ENCODE measurements at places on chromosomes 3 and 15.

DNA sequence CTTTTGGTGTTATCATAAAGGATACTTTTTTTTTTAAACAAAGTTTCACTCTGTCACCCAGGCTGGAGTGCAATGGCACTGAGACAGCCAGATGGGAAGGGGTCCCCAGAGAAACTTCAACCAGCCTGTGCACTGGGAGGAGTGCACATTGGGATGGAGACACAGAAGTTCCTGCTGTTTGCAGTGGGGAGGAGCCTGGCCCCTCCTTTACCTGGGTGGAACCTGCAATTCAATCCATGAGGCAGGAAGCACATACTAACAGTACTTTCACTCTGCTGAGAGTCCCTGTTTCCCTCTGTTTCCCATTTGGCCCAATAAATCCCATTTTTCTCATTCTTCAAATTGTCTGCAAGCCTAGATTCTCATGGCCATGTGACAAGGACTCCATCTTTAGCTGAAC, 42.3 kb upstream of the LHFPL4 start:
- no peak for DNase-seq

DNA sequence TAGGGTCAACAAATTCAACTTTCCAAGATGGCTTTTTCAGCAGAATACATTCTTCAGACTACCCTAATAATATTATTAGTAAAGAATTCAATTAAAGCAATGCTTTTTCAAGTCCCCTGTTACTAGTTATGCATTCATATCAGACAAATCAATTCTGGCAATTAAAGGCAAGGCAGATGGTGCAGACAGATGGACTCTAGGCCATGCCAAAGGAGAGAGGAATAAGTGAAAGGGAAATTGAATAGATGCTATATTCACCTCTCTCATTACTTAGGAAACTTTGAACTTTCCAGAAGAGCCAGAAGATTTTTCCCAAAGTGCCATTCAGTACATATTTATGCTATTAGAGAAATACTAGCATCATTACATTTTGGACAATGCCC, 487.7 kb upstream of the RASGRP1 start:
- DNase-seq = no peak

DNA sequence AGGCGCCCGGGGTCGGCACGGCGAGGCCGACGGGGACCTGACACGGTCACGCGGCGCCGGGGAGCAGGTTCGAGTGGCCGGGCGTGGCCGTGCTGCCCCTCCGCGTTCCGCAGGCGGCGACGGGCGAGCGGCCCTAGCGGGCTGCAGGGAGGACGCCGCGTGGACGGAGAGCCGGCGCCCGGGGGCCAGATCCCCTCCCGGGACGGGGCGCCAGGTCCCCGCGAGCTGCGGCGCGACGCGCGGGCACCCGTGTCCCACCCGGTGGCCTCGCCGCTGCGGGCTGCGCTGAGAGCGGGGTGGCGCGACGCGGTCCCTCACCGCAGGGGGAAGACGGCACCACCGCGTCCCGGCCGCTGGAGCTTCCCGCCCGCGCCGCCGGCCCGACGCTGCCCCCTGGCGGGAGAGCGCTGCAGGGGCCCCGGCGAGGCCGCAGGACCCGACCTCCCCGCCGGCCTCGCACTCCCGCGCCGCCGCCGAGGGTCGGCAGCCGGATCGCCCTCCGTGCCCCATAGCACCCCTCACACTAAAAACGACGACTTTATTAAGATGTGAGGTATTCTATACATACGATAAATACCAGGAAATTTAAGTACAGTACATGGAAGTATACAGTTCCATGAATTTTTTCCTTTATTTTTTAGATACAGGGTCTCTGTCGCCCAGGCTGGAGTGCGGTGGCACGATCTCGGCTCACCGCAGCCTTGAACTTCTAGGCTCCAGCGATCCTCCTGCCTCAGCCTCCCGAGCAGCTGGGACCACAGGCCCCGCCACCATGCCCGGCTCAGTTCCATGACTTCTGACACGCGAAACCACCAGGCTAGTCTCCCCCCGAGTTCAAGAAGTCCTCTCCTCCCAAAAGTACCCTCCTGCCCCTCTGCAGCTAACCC, 1.3 kb upstream of the PIGZ start:
- peak; percentile 68 for DNase-seq

- no peak for DNase-seq
Observed at GRCh38 chr3:148512648-148513047, 185.1 kb upstream of the AGTR1 start.

- DNase-seq = no peak
Observed at GRCh38 chr15:51311510-51311909, 26.9 kb downstream of the CYP19A1 start.

- DNase-seq = no peak
Observed at GRCh38 chr15:42193383-42193782, 14.7 kb downstream of the VPS39 start.

- DNase-seq = no peak
Observed at GRCh38 chr3:190746986-190747385, 115.5 kb downstream of the GMNC start.

GRCh38 chr3:149474250-149474817, at the start of gene TM4SF4:
Gene TM4SF4 (plus strand): TSS chr3:149474697. CDS start chr3:149474878, 181 bp downstream.
- DNase-seq = no peak

DNA sequence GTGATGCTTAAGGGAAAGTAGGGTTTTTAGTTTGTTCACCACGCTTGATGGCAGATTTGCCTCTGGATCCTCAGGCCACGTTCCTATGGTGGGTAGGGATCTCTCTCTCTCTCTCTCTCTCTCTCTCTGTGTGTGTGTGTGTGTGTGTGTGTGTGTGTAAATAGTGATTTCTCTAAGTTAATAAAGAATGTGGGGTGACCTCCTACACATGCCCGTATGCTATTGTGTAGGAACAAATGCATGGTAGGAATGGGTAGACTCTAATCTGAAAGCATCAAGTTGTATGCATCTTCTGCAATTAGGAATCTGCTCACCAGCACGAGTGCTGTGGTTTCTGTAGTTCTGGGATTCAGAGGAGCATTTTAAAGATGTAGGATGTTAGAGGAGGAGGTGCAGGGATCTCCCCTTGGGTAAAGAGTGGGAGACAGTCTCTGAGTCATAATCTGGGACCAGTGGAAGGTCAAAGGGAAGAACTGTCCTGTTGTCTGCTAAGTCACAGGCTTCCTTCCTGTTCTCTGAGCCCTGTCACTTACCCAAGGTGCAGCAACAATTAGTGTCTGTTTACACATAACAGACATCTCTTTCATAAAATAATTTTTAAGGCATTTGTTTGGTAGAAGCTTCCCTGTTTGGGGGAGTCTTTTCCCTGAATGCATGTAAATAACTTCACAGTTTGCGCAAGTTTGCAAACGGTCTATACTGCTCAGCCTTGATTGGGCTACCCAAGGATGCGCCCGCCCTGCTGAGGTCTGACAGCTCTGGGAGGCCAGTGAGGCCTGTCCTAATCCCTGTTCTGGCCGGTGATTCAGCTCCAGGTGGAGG, 139.8 kb downstream of the IGF1R start:
- DNase-seq = no peak

DNA sequence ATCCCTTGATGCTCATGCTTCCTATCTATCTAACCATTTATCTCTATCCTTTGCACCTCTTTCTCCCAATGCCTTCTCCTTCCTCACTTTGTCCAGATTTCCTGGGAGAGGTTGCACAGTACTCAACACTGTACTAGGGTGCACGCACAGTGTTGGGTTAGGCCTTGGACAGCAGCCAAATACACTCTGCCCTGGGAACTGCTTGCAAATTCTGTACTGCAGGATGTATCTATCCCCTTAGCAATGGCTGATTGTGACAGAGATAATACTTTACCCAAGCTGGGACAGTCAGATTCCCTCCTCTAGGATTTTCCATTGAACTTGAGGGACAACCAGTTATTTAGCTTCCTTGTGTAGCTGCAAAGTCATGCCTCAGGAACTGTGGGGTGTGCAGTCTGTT, 113.3 kb downstream of the IL20RB start:
- DNase-seq = no peak

- no peak for DNase-seq
Observed at GRCh38 chr3:23161896-23162570, 41.1 kb upstream of the UBE2E2 start.

DNA sequence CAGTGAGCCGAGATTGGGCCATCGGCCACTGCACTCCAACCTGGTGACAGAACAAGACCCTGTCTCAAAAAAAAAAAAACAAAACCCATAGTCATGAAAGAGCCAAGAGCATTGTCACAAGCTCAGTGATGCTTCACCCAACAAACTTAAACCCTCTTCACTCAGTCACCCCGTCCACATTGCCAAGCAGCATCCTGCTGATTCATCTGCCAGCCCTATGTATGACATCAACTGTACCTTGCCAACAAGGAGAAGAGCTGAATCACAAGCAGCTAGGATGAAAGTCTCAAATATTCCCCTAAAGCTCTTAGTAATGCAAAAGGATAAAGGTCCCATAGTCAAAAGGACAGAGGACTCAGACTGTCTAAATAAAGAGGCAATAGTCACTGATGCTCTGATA, 90.0 kb downstream of the ANO10 start:
- DNase-seq = no peak

GRCh38 chr3:79983118-79983517, 215.3 kb upstream of the ROBO1 start:
- no peak for DNase-seq

DNA sequence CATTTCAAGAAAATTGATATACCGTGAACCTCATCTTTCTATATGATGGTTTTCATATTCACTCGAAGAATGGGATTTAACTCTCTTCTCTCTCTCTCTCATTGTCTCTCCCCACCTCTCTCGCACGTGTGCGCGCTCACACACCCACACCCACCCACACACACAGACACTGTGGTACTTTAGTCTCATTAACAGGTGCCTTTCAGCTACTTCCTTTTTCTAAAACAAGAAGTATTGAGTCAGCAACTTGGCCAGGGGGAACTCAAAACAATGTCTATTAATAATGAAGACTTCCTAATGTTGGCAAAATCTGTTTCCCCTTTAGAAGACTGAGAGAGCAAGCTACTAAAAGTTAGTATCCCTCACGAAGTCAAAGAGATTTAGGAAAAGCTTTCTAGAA, 150.7 kb downstream of the TMCO5A start:
- DNase-seq = no peak

GRCh38 chr15:62164014-62164395, 1.1 kb downstream of the C2CD4B start:
- peak; percentile 8 for DNase-seq

DNA sequence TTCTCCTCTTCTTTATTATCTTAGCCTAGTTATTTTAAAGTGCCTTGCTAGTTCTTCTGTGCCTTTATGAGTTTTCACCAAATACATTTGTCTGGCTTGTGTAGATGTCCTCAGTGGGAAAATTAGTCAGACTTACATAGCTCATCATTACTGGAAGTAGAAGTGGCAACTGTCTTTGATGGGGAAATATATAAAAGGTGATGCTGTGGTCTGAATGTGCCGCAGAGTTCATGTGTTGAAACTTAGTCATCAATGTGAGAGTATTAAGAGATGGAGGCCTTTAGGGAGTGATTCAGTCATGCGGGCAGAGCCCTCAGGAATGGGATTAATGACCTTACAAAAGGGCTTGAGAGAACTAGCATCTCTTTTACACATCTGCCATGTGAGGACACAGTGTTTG, 6.4 kb upstream of the ERICH6 start:
- DNase-seq = no peak

DNA sequence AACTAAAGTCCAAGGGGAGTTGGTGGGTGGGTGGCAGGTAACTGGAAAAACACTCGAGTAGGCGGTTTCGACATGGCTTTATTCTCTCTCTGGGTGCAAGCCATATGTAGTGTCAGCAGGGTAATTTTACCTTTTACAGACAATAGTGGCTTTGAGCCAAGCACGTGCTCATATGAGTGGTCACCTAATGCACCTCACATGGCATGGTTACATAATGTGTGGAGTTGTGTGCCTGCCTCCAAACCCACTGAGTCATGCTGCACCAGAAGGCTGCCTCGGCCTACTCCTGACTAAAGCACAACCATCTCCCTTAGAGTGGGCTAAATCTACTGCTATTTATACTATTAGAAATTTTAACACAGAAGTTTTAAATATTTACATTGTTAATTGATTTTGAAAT, 16.5 kb downstream of the CCRL2 start:
- DNase-seq = no peak
